OCI-M1 (cell line): ENCODE measurements at places on chromosomes 6 and 20.

- DNase-seq = no peak
Measured at GRCh38 chr6:139457476-139457875, 83.0 kb upstream of the CITED2 start.

DNA sequence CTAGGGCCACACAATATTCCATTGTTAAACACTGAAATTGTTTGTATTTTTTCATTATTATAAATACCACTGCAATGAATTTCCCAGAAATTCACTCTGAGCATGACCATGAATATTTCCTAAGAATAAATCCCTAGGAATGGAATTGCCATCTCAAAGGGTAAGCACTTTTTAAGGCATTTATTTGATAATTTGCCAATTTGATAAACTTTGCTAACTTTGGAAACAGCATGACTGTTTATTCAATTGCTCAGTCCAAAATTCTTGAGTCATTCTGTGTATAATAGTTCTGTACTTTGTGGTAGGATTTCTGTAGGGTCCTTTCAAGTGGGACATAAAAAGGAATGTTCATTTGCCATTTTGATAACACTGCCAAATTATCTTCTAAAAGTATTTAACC, 44.2 kb upstream of the TOX2 start:
- no peak for DNase-seq

GRCh38 chr6:3867641-3868502, 18.7 kb downstream of the FAM50B start:
- DNase-seq = no peak

DNA sequence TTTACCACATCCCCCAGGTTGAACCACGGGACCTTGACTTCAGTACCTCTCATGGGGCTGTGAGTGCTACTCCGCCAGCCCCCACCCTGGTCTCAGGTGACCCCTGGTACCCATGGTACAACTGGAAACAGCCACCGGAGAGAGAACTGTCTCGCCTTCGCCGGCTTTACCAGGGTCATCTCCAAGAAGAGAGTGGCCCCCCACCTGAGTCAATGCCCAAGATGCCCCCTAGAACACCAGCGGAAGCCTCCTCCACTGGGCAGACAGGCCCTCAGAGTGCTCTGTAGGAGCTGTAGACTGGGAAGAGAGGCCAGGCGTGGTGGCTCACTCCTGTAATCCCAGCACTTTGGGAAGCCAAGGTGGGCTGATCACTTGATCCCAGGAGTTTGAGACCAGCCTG, 1.2 kb upstream of the ATAT1 start:
- DNase-seq = no peak

DNA sequence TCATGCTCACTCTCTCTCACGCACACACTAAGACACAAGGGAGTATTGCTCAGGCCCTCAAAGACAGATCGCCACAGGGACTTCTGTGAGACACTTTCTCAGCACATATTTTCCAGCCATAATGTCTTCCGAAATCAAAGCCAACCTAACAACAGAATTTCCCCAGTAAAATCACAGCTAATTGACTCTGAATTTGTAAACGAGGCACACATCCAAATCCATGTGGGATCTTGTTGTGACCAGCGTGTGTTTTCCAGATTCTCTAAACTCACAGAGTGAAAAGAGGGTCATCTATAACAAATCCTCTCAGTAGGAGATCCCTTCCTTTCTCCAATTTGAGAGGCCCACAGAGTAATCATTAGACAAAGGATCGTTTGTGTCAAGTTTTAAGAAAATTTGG, 280.4 kb downstream of the PACRG start:
- DNase-seq = no peak

DNA sequence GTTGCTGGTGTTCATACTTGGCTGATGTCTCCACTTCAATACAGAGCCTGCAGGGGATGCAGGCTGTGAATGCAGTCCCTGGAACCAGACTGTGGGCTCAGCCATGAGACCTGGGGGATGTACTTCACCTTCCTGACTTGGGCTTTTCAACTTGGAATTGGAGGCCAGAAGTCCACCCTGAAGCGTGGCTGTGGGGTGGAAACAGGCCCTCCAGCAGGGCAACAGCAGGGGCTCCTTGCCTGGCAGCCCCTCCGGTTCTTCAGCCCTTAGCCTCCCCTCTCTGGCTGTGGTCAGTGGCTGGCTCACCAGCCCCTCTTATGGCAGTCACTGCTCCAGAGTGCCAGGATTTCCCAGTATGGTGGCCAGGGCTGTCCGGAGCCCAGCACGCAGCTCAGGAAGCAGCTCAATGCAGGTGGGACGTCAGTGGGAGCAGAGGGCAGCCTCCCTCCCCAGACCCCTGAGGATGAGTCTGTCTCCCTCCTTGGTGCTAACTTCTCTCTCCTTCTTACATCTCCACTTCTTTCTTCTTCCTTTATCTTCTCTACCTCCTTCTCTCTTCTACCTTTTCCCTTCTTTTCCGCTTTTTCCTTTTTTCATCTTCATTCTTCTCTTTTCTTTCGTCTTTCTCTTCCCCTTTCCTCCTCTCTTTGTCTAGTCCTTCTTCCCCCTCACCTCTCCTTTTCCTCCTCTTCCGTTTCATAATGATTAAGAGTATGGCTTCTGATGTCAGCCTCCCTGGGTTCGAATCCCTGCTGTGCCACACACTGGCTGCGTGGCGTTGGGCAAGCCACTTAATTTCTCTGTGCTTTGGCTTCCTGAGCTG, 45.3 kb downstream of the SLC52A3 start:
- no peak for DNase-seq

- no peak for DNase-seq
Measured at GRCh38 chr6:170087941-170088581, 202.8 kb downstream of the DLL1 start.

DNA sequence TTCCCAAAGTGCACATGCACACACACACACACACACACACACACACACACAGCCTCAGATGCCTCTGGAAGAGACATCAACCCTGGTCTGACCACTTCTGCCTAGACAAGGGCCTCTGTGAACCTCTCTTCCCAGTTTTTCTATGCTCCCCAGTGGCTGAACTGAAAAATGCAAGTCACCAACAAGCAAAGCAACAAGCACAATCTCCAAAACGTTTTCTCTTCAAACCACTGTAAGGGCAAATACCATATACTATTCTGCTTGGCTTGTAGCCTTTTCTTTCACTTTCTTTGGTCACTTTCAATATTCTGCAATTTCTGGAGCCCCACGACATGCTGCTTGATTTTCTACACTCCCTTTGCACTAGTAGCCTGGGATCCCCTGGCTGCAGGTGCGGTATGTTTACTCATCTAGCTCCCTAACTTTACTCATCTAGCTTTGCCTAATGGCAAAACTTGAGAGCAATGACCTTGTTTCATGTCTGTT, 121.4 kb upstream of the DST start:
- DNase-seq = peak; percentile 65

DNA sequence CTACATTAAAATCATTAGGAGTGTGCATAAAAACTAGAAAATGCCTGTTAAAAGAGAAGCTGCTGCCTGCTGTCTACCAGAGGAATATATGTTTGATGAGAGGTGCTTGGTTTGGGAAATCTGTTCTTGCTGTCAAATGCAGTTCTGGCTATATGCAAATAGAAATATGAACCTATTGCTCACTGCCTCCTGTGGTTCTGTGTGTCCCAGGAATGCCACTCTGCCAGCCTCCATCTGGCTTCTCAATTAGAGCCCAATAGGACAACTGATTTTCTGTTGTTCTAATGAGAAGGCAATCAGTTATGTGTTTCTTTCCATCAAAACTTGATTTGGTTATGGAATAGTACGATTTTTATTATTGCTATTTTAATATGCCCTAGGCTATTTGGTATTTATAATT, 759.7 kb downstream of the HDGFL1 start:
- no peak for DNase-seq

DNA sequence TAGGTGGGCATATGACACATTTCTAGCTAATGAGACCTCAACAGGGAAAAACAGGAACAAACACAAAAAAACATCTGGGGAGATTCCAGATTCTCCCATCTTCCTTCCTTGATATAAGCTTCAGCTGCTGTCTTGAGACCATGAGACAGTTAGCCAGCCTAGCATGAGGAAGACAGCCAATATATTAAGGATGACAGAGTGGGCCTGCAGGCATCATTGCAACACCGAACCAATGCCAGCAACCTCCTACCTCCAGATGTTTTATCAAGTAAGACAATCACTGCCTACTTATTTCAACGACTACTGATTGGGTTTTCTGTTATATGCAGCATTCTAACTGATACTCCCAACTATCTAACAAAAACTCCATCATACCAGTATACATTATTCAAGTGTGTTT, 119.0 kb downstream of the ISM1 start:
- DNase-seq = no peak

- no peak for DNase-seq
Measured at GRCh38 chr20:63021356-63022321, 14.9 kb upstream of the BHLHE23 start.

DNA sequence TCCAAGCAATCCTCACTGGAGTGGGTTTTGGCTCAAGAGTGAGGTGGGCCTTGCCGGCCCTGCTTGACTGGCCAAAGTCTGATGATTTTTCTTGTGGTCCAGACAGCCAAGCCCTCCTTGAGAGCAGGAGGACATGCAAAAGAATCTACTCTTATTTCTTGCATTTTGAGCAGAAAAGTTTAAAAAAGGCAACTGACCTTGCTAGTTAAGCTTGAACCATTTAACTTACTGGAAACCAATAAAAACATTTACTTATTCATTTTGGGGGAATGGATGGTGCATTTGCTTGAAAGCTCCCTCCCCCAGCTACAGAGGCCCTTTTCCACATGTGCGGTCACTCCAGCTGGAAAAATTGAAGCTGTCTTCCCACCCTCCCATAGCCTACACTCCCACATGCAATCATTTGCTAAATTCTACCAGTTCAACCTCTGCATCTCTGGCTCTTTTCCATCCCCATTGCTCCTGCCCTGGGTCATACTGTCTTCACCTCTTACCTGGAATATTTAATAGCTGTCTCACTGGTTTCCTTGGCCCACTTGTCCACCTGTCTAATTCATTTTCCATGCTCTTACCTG, 527.9 kb downstream of the DHX35 start:
- no peak for DNase-seq

GRCh38 chr6:35426074-35426473, 26.1 kb upstream of the FANCE start:
- no peak for DNase-seq

GRCh38 chr6:47587493-47587892, 109.9 kb downstream of the CD2AP start:
- DNase-seq = no peak

DNA sequence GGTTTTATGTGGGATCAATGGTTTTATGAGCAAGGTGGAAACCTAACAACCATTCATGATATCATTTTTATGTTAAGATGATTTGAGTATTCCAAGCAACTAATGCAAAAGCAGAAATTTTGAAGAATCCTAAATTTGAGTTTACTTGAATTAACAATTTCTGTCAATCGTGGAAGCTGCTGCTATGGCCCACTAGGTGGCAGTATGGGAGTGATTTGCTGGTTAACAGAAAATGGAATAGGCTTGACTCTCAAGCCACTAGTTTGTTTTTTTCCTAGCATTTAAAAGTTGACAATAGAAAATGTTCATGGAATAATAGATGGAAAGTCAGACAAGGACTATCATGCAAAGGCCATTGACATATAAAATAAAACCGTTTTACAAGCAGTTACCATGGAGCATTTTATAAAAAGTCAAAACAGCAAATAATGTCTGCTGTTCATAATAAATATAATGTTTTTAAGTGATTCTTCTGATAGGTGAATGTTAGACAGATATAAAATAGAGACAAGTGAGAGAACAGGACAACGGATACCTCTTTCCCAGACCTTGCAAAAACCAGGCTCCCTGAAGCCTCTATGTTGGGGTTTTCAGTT, 43.0 kb upstream of the TMEM200A start:
- peak; percentile 85 for DNase-seq

DNA sequence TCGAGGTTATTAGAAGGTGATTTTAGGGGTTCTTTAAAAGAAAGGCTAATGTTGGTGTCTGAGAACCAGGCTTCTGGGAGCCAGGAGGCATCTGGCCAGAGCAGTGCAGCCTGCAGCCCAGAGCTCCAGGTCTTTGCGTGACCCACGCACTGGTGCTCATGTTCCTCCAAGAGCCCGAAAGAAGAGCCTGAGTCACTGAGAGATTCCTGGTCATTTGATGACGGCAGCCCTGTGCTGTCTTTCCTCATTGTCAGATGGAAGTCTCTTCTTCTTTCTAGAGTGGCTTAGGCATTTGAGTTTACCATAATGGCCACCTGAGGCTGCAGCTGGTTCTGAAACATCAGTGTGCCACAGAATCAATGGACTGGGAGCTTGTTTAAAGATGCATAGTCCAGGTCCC, 46.4 kb downstream of the CD109 start:
- no peak for DNase-seq

GRCh38 chr6:154933181-154933827, 61.8 kb upstream of the TIAM2 start:
- no peak for DNase-seq
